Pancreas (tissue), 10 donors: ENCODE measurements at places on chromosomes 6 and 20. TPM values are rescaled to one million over a fixed set of nuclear protein-coding genes. Genes with fewer than 3 reads are reported as not detected.

DNA sequence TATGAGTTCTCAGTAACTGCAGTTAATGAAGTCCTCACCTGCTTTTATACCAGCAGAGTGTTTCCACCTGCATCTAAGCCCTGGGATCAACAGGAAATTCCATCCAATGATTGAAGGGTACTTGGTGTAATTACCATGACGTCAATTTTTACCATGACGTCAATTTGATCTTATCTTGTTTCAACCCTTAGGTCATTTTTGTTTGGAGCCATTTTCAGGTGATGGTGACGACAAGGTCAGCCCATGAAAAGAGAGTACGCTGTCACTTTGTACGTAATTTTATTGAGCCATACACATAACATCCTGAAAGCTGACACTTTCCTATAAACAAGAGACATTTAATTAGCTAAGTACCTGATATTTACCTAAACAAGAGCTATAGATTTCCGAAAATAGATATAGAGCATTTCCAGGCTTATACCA is at the start of gene CGA:
CGA (minus strand) TSS at position 20 of the 423 bp plus-strand sequence. CDS start 6,906 bp downstream, outside the sequence.
- no peak for DNase-seq
- H3K4me1 ChIP-seq = peaks cover 3% of the 10 kb centered on the region
- peaks cover 6% of the 10 kb centered on the region for H3K27me3 ChIP-seq
- no peak within 1 kb of the TSS for H3K27ac ChIP-seq
- no peak within 1 kb of the TSS for H3K4me3 ChIP-seq
- H3K36me3 ChIP-seq = no peaks in the 10 kb centered on the region

The CAP2 gene
- total RNA-seq = 2.9 TPM

The C4A gene
- total RNA-seq = 789 TPM

DNA sequence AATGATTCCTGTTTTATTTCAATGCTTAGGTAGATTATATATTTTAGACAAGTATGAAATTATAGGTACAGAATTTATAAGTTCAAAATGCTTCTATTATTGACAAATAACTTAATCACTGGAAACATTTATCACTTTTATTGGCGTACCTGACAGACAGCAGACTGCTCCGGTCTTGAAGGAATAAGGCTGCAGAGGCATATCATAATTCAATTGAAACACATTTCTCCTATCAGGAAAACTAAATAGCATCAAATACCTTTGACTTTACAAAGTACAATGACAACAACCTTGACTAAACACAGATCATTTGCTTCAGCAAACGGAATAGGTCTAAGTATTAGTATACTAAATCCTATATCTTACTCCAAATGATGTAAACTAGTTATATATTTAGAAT is 91.3 kb downstream of the GRIK2 start:
- no peaks in the 10 kb centered on the region for H3K4me1 ChIP-seq
- no peak overlapping the region for H3K4me3 ChIP-seq
- H3K36me3 ChIP-seq = no peaks in the 10 kb centered on the region
- DNase-seq = no peak

GRCh38 chr6:150617496-150618460 is 18.1 kb downstream of the PLEKHG1 start:
- no peaks in the 10 kb centered on the region for H3K27me3 ChIP-seq
- no peak for DNase-seq
- no peaks in the 10 kb centered on the region for H3K4me1 ChIP-seq
- no peak overlapping the region for H3K27ac ChIP-seq
- no peaks in the 10 kb centered on the region for H3K36me3 ChIP-seq

GRCh38 chr6:166331503-166332415 is 10.6 kb downstream of the SFT2D1 start:
- H3K27ac ChIP-seq = no peak overlapping the region
- DNase-seq = no peak
- no peaks in the 10 kb centered on the region for H3K36me3 ChIP-seq
- no peaks in the 10 kb centered on the region for H3K27me3 ChIP-seq
